ENCODE measurements at places on chromosomes 7 and 10.

DNA sequence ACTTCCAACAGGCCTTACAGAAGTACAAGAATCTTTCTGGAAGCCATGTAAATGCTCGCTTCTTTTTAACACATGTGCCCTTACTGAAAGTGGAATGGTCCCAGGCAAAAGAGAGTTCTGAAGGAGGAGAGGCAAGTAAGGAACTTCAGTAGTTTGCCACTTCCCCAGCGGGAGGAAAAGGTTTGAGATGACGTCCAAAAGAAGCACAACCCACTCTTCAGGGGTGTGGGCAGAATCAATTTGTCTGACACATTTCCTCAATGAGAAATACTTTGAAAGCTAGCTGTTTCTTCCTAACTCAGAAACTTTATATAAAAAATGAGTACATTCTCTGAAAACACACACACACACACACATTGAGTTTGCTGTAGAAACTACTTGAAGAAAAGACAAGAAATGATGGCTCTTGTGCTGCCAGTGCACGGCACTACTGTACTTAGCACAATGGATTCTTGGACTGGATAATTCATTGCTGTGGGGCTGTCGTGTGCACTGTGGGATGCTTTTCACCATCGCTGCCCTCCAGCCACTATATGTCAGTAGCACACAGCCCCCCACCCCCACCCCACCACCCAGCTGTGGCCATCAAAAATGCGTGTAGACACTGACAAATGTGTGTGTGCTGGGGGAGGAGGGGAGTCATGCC lies 183.0 kb downstream of the SRPK2 start:
- peak; percentile 15 for DNase-seq

DNA sequence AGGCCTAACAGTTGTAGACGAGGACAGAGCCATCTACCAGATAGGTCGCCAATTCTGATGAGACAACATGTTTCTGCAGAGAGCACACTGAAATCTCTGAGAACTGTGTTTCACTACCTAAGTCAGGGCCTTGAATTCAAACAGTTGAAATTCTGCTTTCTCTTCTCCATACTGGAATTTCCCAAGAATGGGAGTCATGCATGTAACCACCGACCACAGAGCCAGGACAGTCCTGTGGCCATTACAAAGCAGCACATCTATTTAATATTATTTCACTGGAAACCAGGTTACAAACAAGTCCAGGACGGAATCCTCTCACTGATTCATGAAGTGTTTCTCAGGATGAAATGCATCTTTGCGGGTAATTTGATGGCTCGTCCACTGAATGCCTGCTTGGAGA lies 62.0 kb upstream of the ST8SIA6 start:
- DNase-seq = no peak

DNA sequence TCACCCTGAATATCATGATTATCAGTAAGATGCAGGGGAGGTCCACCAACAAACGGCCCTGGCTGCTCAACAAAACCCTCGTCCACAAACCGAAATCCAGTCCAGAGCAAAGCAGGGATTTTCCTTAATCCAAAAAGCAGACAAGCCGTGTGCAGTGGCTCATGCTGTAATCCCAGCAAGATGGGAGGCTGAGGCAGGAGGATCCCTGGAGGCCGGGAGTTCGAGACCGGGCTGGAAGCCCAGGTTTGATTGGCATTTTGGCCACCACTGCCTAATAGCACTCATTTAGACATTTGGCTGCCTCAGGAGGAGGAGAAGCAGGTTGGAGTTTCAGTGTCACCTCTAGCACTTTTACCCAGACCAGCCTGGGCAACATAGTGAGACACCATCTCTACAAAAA lies 562.0 kb upstream of the AUTS2 start:
- no peak for DNase-seq

DNA sequence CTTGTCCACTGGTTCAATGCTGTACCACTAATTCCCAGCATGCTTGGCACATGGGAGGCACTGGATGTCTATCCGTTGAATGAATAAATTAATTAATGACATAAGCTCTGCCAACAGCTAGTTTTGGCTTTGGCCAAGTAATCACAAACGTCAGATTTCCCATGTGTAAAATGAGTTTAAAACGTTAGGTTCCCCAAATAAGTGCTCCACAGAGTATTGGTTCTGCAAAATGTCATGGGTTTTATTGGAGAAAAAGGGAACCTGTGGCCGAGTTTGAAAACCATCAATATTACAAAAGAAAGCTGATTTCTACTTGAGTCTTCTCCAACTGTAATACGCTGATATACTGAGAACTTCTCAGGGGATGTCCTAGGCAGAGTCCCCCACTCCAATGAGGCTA lies 23.2 kb downstream of the ELMO1 start:
- no peak for DNase-seq

- DNase-seq = no peak
Observed at GRCh38 chr7:103009466-103010185, 65.0 kb downstream of the FBXL13 start.

DNA sequence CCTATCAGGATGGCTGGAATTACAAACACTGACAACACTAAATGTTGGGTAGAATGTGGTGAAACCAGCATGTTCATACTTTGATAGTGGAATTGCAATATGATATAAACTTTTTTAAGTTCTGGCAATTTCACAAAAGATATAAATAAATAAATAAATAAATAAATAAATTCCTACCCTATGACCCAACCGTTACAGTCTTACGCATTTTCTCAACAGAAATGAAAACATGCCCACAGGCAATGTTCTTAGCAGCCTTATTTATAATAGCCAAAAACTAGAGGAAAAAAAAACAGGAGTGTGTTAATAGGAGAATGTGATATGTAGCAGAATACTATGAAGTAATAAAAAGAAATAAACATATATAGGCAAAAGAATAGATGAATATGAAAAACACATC lies 318.9 kb downstream of the IPMK start:
- no peak for DNase-seq

DNA sequence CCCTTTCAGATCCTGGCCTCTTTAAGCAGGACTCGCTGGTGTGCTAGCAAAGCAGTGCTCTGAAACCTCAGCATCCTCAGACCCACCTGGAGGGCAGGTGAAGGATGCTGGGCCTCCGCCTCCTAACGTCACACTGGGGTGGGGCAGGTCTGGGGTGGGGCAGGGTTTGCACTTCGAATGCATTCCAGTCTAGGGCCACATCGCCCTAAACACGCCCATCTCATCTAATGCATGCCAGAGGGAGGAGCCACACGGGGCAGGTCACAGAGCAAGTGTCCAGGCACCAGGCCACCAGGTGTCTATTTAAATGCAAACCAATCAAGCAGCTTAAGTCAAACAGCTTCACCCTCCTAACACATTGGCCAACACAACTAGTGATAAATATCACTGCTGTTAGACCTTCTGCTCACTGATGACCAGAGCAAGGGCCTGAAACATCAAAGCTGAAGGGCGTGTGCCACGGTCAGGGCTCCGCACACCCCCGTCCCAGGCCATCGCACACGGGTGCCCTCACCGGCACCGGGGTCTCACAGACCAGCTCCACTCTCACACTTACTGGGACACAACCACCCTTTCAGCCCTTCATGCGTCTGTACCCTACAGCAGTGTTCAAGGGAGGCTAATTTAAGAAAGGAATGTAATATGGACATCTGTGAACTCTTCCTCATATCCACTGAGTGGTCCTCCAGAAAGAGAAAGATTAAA lies 47.1 kb downstream of the DIP2C start:
- DNase-seq = no peak

GRCh38 chr7:277228-277627 lies 12.7 kb upstream of the FOXL3 start:
- DNase-seq = no peak

DNA sequence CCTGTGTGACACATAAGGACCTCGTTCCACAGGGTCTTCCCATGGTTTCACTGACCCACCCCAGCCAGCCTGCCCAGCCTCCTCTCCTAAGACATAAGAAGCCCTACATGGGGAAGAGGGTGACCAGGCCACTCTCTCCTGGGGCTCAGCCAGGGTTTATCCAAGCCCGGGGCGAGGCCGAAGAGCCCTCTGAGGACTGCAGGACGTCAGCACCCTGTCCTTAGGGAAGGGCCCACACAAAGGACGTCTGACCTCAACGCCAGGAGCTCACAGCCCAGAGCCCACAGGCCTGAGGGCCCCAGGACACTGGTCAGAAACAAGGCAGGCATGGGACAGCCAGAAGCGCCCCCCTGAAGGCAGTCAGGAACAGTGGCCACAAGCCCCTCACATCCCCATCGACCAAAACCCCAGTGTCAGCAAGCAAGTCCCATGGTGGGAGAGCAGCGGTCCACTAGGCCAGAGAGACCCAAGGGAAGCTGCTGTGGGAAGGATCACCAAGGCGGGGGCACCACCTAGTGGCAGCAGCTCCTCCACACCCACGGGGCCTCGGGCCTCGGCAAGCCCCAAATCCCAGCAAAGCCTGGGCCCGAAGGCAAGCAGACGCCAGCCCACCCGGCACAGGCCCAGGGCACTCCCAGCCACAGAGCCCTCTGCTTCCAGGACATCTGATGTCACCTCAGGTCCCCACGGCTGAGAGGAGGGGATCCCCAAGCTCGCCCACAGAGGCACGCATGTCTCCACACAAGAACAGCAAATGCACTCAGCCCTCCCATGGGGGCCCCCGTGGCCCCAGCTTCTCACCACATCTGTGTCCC lies 23.4 kb downstream of the MAD1L1 start:
- peak; percentile 78 for DNase-seq

DNA sequence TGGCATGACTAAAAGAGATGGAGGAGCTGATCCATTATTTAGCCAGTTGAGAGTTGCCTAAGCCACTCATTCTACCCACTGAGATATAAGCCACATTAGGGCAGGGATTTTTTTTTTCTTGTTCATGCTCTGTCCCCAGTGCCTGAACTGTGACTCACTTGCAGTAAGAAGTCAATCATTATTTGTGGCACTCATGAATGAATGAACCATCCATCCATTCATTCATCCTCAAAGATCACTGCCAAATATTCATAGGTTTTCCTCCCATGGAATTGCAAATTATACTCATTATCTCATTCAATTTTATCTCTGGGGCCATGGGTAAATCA lies 22.8 kb upstream of the ARID5B start:
- no peak for DNase-seq

All from fibroblast of pulmonary artery (primary cell).